ENCODE measurements at places on chromosomes 2 and 18. TPM values are rescaled to one million over a fixed set of nuclear protein-coding genes. Genes with fewer than 3 reads are reported as not detected.

GRCh38 chr2:228107846-228108245 lies 73.6 kb downstream of the SPHKAP start:
- H3K36me3 ChIP-seq = no peaks in the 10 kb centered on the region
- no peaks in the 10 kb centered on the region for H3K27me3 ChIP-seq

- no peak overlapping the region for H3K27ac ChIP-seq
- no peaks in the 10 kb centered on the region for H3K4me1 ChIP-seq
- no peak overlapping the region for H3K4me3 ChIP-seq
- DNase-seq = no peak
Observed at GRCh38 chr2:138621139-138621538, 119.6 kb downstream of the SPOPL start.

GRCh38 chr2:45070113-45070652 lies 60.9 kb upstream of the SIX2 start:
- H3K27me3 ChIP-seq = peaks cover 44% of the 10 kb centered on the region
- DNase-seq = no peak
- H3K36me3 ChIP-seq = no peaks in the 10 kb centered on the region
- H3K4me3 ChIP-seq = no peak overlapping the region
- no peaks in the 10 kb centered on the region for H3K4me1 ChIP-seq

DNA sequence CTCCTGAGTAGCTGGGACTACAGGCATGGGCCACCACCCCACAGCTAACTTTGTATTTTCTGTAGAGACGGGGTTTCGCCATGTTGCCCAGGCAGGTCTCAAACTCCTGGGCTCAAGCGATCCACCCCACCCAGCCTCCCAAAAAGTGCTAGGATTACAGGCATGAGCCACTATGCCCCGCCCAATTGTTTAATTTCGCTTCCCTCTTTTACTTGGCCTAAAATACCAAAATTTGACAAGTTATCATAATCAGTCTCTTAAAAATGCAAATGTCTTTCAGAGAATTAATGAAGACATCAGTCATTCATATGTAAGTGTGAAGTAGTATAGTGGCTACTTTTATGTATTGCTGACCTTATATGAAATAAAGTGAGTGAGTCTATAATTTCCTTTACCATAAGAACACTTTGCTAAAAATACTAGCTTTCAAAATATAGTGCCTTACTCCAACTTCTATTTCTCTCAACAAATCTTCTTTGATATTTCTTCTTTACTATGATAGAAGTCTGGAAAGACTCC lies 9.8 kb downstream of the FBXO11 start:
- H3K36me3 ChIP-seq = no peaks in the 10 kb centered on the region
- H3K4me3 ChIP-seq = no peak overlapping the region
- no peaks in the 10 kb centered on the region for H3K27me3 ChIP-seq
- H3K4me1 ChIP-seq = peaks cover 45% of the 10 kb centered on the region

GRCh38 chr2:169513926-169514325 lies 4.4 kb downstream of the KLHL41 start:
- no peaks in the 10 kb centered on the region for H3K4me1 ChIP-seq
- H3K36me3 ChIP-seq = no peaks in the 10 kb centered on the region
- no peak overlapping the region for H3K27ac ChIP-seq
- H3K27me3 ChIP-seq = no peaks in the 10 kb centered on the region
- no peak overlapping the region for H3K4me3 ChIP-seq

DNA sequence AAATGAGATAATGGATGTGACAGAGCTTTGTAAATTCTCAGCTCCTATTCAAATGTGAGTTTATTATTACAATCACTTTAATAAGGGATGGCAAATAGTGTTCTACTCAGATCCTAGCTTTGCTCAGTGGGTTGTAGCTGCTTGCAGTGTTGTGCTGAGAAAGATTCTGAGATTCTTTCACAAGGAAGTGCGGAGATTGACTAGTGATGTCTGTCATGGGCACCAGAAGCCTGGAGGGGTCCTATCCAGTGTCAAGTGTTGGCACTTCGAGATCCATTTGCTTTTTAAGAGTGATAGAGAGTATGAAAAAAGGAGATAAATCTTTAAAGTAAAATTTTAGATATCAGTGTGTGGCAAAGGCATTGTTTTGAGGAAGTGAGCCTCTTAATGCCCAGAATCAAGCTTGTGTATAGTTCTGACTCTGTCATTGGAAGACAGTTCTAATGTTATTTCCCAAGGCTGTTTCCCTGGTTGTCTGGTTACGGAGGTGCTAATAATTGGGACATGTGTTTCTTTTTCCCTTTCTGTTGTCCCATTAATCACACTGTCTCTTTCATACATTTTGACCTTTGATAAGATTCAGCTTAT lies 181.7 kb upstream of the SPRED2 start:
- H3K36me3 ChIP-seq = no peaks in the 10 kb centered on the region
- H3K4me1 ChIP-seq = no peaks in the 10 kb centered on the region
- no peak overlapping the region for H3K4me3 ChIP-seq

- H3K27ac ChIP-seq = no peak overlapping the region
- no peak for DNase-seq
- no peaks in the 10 kb centered on the region for H3K36me3 ChIP-seq
- H3K27me3 ChIP-seq = no peaks in the 10 kb centered on the region
Observed at GRCh38 chr2:145302886-145303285, 783.0 kb upstream of the ZEB2 start.

GRCh38 chr18:75112186-75113096 lies 96.5 kb downstream of the PTGR3 start:
- no peaks in the 10 kb centered on the region for H3K27me3 ChIP-seq
- H3K4me1 ChIP-seq = no peaks in the 10 kb centered on the region
- no peak overlapping the region for H3K4me3 ChIP-seq

- DNase-seq = no peak
- H3K36me3 ChIP-seq = peaks cover 96% of the 10 kb centered on the region
- H3K4me3 ChIP-seq = no peak overlapping the region
- H3K4me1 ChIP-seq = no peaks in the 10 kb centered on the region
Observed at GRCh38 chr2:36500072-36500471, 97.9 kb downstream of the FEZ2 start.

- DNase-seq = no peak
- H3K4me3 ChIP-seq = no peak overlapping the region
- H3K36me3 ChIP-seq = 0 out of 2 replicates have a peak, but pooled peaks cover 6% of the 10 kb centered on the region
- peaks cover 12% of the 10 kb centered on the region for H3K4me1 ChIP-seq
Observed at GRCh38 chr18:48569139-48569914, 30.5 kb downstream of the CTIF start.

GRCh38 chr18:36155851-36156757 lies 26.4 kb downstream of the ELP2 start:
- DNase-seq = peak; percentile 54
- H3K36me3 ChIP-seq = peaks cover 51% of the 10 kb centered on the region
- peak overlapping the region; percentile 82 for H3K27ac ChIP-seq
- H3K27me3 ChIP-seq = no peaks in the 10 kb centered on the region
- no peak overlapping the region for H3K4me3 ChIP-seq

GRCh38 chr2:9474361-9475057 lies at the start of gene IAH1:
Gene IAH1 (plus strand): TSS chr2:9474551. CDS start chr2:9474567, 16 bp downstream.
- H3K4me3 ChIP-seq = peak within 1 kb of the TSS; percentile 90
- H3K27ac ChIP-seq = peak within 1 kb of the TSS; percentile 90
- peaks cover 16% of the 10 kb centered on the region for H3K4me1 ChIP-seq
- peaks cover 12% of the 10 kb centered on the region for H3K36me3 ChIP-seq

- H3K27me3 ChIP-seq = peaks cover 35% of the 10 kb centered on the region
- H3K36me3 ChIP-seq = no peaks in the 10 kb centered on the region
- H3K4me3 ChIP-seq = no peak overlapping the region
- no peak overlapping the region for H3K27ac ChIP-seq
- H3K4me1 ChIP-seq = no peaks in the 10 kb centered on the region
- DNase-seq = peak; percentile 20
Observed at GRCh38 chr2:164542581-164543021, 78.7 kb downstream of the GRB14 start.

- peak; percentile 57 for DNase-seq
- no peaks in the 10 kb centered on the region for H3K36me3 ChIP-seq
- H3K27me3 ChIP-seq = no peaks in the 10 kb centered on the region
- no peak overlapping the region for H3K27ac ChIP-seq
- H3K4me3 ChIP-seq = no peak overlapping the region
Observed at GRCh38 chr2:50529600-50530218, 502.2 kb downstream of the NRXN1 start.

SULT1C4 gene
- not detected for total RNA-seq

SNTG2 gene
- total RNA-seq = not detected

EVX2 gene
- not detected for total RNA-seq

Measured in GM23248 (cell line).